ENCODE measurements at places on chromosomes 16 and 17.

- DNase-seq = no peak
Measured at GRCh38 chr16:63415014-63415413, 1378.8 kb upstream of the CDH8 start.

GRCh38 chr17:7703584-7704479 lies 1.2 kb upstream of the EFNB3 start:
- no peak for DNase-seq

GRCh38 chr17:10094797-10095196 lies 103.6 kb downstream of the GAS7 start:
- DNase-seq = no peak

DNA sequence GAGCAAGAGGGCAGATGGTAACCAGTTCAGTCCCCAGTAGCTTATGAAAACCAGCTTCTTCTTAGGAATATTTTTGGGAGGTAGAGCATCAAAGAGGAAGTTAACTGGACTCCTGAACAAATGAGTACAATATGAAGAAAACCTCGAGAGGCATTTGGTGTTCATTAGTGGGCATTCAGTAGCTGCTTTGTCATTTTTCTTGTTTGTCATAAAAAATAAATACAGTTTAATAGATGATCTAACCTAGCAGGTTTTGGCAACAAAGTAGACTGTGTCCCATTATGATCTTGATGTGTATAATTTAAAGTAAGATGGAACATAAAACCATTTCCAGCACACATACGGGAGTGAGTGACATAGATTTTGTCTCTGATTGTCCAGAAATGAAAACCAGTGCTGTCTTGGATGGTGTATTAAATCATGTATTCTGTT lies 173.1 kb downstream of the HS3ST3A1 start:
- DNase-seq = no peak

GRCh38 chr17:81583589-81584342 lies 31.6 kb upstream of the FAAP100 start:
- DNase-seq = peak; percentile 85

- no peak for DNase-seq
Measured at GRCh38 chr17:55622547-55622946, 100.1 kb downstream of the TMEM100 start.

- DNase-seq = no peak
Measured at GRCh38 chr16:29675811-29676643, 3.0 kb upstream of the QPRT start.

DNA sequence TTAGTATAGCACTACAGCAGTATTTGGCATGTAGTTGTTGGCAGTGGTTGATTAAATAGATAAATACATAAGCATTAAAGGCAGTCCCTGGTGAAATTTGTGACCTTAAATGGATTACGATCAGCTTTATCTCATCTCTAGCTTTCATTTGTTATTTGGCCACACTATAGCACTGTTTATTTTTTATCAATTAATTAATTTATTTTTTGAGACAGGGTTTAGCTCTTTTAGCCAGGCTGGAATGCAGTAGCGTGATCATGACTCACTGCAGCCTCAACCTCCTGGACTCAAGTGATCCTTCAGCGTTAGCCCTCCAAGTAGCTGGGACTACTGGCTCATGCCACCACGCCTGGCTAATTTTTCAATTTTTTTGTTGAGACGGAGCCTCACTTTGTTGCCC lies 18.7 kb upstream of the ARHGAP17 start:
- DNase-seq = no peak

- no peak for DNase-seq
Measured at GRCh38 chr17:80091376-80091775, 10.0 kb upstream of the GAA start.

GRCh38 chr16:23874613-23875294 lies 39.0 kb downstream of the PRKCB start:
- DNase-seq = no peak

DNA sequence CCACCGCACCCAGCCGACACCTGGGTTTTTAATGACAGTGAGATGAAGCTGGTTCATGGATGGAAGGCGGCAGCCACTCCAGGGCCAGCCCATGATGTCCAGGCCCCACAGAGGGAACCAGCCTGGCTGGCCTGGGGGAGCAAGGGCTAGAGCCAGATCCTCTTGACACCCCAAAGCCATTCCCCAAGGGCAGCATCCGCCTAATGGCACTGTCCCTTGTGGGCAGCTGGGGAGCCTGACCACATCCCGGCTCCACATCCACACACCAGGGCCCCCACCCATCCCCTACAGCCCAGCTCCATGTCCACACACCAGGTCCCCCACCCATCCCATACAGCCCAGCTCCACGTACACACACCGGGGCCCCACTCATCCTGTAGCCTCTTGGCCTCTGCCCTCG lies 53.3 kb upstream of the ACSF3 start:
- DNase-seq = no peak

DNA sequence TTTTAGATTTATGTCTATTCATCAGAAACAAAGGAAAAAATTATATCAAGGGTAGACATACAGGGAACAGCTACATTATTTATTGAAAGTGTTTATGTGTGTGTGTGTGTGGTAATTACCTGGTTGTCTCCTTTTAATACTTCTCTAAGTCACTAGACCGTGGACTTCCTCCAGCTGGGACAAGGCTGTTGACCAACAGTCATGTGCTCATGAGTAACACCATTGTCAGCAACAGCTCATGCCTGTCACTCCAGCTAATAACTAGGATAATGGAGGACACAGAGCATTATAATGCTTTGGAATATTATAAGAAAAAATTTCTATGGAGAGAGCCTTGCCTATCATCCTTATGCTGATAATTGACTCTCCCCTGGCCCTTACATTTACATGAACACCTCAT lies 125.3 kb upstream of the SALL1 start:
- DNase-seq = no peak

DNA sequence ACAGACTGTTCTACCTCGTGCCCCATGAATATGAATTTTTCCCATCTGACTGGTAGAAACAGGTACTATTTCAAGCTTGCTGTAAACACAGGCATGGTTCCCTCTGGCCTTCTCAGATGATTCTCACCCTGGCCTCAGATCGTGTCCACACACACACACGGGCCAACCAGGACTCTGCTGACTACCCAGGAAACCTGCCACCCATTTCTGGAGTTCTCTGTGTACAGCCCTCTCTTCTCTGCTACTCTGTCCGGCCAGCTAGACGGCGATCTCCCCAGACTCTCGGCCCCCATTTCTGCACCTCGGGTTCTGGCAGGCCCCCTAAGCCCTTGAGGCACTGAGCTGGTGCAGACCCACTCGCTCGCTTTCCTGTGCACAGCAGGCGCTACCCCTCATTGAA lies 31.2 kb downstream of the RPA1 start:
- DNase-seq = no peak

- DNase-seq = no peak
Measured at GRCh38 chr17:12994341-12995074, 23.3 kb downstream of the ELAC2 start.

DNA sequence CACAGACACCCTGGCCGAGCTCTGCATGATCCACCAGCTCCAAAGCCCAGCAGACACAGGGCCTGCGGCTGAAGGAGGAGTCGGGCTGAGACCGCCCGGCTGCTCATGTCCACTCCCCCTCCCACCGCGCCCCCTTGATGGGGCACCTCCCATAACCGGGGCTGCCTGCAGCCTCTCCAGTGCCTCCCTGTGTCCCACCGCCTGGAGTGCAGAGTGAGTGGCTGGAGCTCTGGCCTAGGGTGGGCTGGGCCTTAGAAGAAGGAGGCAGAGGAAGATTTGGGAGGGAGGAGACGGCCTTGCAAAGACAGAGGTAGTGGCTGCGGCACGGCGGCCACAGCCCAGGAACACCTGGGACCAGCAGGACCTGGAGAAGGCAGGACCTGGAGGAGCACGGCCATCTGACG lies 4.0 kb downstream of the CBFA2T3 start:
- DNase-seq = no peak

GRCh38 chr17:8826808-8827435 lies 27.8 kb upstream of the MFSD6L start:
- no peak for DNase-seq

DNA sequence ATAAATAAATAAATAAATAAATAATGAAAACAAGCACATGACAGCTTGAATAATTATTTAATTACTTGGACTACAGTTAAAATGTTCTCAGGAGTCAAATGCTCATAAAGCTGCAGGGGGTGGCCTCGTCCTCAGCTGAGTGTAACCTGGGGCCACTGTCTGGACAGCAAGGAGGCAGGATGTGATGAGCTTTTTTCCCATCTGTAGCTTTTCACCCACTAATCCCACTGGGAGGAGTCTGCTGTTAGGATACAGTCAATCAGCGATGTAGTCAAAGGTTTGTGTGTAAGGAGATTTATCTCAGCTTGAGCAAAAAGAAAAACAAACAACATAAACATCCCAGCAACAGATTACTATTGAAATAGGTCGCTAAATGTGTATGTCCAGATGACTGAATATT lies 22.5 kb downstream of the ZCCHC14 start:
- DNase-seq = no peak

- DNase-seq = no peak
Measured at GRCh38 chr17:40529991-40530390, 28.6 kb upstream of the TNS4 start.

All from LNCaP clone FGC (cell line).